ENCODE measurements at places on chromosomes 2 and 18.

DNA sequence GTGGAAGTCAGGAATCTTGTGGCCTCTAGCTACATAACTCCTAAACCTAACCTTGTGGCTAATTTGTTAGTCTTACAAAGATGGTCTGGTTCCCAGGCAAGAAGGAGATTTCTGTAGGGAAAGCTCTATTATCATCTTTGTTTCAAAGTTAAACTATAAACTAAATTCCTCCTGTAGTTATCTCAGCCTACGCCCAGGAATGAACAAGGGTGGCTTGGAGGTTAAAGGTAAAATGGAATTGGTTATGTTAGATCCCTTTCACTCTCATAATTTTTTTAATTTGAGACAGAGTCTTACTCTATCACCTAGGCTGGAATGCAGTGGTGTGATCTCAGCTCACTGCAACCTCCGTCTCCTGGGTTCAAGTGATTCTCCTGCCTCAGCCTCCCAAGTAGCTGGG lies 24.6 kb upstream of the PDK1 start:
- DNase-seq = no peak

GRCh38 chr2:162490052-162490717 lies 146.3 kb downstream of the GCA start:
- no peak for DNase-seq

GRCh38 chr2:240624950-240625621 lies at the start of gene GPR35:
Gene GPR35 (plus strand): TSS chr2:240625480. CDS start chr2:240629953, 4,473 bp downstream.
- peak; percentile 39 for DNase-seq

- no peak for DNase-seq
Observed at GRCh38 chr18:60096428-60096827, 196.6 kb downstream of the PMAIP1 start.
